Non-pigmented ciliary epithelial cell (primary cell): ENCODE measurements at places on chromosomes 1 and 21.

GRCh38 chr1:75970631-75971030 is 38.4 kb upstream of the ASB17 start:
- DNase-seq = no peak

GRCh38 chr1:228794810-228795209 is 59.5 kb downstream of the RHOU start:
- no peak for DNase-seq

- DNase-seq = no peak
Measured at GRCh38 chr1:13703128-13703513, 3.1 kb downstream of the PRDM2 start.

DNA sequence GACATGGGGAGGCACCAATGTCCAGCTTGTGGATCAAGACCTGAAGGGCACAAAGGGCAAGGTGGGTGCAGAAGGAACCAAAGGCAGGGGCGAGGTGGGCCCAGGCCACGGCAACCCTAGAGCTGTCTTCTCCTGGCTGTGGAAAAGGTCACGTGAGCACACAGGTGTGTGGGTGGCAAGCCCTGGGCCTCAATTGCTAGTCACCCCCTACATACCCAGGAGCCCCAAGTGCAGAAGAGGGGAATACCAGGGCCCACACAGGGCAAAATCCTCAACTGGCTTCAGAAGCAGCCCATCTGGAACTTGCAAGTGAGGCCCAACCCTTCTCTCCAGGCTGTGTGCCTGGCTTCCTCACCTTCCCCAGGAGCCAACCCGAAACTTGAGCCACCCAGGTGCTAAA is 25.6 kb downstream of the ZBTB17 start:
- no peak for DNase-seq

- no peak for DNase-seq
Measured at GRCh38 chr1:177239792-177240191, 69.0 kb downstream of the BRINP2 start.

DNA sequence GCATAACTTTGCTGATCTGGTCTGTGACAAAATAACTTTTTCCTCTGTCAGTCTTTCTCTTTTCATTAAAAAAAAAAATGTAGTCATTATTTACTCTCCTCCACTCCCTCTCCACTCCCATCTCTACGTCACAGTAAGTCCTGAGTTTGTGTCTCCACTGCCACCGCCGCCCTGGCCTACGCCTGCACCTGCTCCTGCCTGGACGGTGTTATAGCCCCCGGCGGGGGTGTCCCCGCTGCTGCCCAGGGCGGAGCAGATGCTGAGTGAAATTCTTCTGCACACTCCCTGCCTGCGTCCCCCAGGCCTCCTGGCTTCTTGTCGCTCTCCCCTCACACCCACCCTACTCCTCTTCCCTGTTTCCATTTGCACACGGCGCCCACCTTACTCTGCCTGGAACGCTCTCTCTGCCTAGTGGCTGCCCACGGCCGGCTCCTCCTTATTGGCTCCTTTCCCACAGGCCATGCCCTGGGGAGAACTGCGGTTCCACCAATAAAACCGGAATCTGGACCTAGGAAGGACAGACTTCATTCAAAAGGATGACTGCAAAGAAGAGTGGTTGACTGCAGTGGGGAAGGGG is 55.2 kb upstream of the C1orf174 start:
- no peak for DNase-seq
